ENCODE measurements at places on chromosomes 2 and 18.

GRCh38 chr2:195595825-195596224, 61.2 kb upstream of the SLC39A10 start:
- DNase-seq = no peak

DNA sequence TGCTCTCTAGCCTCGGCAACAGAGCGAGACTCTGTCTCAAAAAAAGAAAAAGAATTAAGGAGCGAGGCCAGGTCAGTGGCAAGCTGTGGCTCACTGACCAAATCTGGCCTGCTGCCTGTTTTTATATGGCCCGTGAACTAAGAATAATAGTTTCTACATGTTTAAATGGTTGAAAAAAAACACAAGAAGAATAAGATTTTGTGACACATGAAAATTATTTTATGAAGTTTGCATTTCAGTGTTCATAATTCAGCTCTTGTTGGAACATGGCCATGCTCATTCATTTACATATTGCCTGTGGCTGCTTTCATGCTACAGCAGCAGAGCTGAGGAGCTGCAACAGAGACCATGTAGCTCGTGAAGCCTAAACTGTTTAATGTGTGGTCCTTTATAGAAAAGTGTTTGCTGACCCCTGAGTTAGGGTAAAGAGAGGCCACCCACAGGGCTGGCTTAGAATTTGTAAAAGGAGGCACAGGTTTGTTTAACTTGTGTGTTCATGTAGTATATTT, 59.5 kb downstream of the MFSD6 start:
- no peak for DNase-seq

GRCh38 chr2:230925879-230926765, 1.1 kb upstream of the GPR55 start:
- DNase-seq = no peak

GRCh38 chr2:127104166-127104660, 2.7 kb downstream of the BIN1 start:
- DNase-seq = no peak

Measured in effector CD8-positive, alpha-beta T cell (primary cell).